Right atrium auricular region (tissue), 2 donors: ENCODE measurements at places on chromosomes 5 and 9. TPM values are rescaled to one million over a fixed set of nuclear protein-coding genes. Genes with fewer than 3 reads are reported as not detected.

DNA sequence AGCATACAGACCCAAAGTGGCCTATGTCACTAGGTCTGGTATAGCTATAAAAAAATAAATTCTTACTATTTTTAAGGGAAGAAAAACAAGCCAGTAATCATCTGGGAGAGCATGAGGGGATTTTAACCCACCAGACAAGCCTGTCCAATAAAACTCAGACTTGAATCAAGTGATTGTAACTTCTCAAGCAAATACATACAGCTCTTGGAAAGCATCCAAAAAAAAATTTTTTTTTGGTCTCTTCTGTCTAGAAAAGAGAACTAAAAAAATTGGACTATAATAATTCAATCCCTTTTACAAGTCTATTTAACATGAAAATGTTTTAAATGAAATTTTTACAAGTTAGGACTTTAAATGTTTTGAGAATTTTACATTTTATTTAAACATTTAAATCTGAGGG is 61.7 kb downstream of the FBXL17 start:
- no peak for DNase-seq

DNA sequence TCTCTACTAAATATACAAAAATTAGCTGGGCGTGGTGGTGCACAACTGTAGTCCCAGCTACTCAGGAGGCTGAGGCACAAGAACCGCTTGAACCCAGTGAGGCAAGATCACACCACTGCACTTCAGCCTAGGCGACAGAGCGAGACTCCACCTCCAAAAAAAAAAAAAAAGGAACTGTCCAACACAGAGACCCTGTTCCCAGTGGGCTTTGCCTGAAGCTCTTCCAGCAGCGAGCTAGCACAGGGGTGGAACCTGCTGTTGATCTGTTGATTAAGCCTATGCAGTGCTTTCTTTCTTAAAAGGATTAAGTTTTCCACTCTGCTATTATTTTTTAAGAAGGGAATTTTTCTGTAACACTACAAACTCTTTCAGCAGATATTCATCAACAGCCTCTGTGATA is 171.0 kb upstream of the TUT7 start:
- DNase-seq, result no peak

DNA sequence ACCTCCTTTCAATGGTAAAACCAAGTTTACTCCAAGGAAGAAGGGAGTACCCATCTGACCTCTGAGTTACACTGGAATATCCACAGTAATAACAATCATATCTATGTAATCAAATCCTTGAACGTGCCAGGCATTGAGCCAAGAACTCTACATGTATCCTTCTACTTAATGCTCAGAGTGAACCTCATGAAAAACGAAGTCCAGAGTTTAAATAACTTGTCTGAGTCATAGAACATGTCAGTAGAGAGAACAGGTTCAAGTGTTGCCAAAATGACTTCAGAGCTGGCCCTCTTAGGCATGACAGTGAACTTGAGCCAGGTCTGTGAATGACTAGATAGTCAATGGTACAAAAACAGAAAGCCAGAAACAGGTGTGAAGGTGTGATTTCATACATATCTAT is 164.1 kb upstream of the ZNF618 start:
- DNase-seq, result no peak

Gene DMRT2
- total RNA-seq, result not detected

DNA sequence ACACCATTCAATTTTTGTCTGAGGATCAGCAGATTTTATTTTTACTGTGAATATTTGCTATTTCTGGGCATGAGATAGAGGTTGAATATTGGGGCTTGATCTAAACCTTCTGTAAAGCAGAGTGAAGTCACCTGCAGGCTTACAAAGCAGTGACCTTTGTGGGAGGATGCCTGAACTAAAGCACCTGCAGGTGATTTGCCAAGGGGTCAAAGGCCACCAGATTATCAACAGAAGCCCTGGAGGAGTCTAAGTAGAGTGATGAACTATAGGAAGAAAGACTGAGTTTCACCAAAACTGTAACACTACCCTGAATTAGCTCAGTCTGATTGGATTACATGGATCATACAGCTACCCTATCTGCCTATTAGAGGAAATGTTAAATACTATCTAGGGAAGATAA is 144.3 kb upstream of the PRLR start:
- no peak for DNase-seq

GRCh38 chr5:14490309-14490711 is 91.3 kb upstream of the OTULINL start:
- DNase-seq, result no peak

Gene MLLT3
- 7.6 TPM for total RNA-seq

Gene GPR150
- not detected for total RNA-seq

Gene KIAA1958
- 1.9 TPM for total RNA-seq

GRCh38 chr5:9782826-9783560 is 152.8 kb upstream of the TAS2R1 start:
- DNase-seq, result no peak

GRCh38 chr5:51383131-51384121 is at the start of gene ISL1:
Gene ISL1, plus strand, starts transcription at chr5:51383448. Its CDS starts 224 bp downstream, at chr5:51383672.
- DNase-seq, result no peak

DNA sequence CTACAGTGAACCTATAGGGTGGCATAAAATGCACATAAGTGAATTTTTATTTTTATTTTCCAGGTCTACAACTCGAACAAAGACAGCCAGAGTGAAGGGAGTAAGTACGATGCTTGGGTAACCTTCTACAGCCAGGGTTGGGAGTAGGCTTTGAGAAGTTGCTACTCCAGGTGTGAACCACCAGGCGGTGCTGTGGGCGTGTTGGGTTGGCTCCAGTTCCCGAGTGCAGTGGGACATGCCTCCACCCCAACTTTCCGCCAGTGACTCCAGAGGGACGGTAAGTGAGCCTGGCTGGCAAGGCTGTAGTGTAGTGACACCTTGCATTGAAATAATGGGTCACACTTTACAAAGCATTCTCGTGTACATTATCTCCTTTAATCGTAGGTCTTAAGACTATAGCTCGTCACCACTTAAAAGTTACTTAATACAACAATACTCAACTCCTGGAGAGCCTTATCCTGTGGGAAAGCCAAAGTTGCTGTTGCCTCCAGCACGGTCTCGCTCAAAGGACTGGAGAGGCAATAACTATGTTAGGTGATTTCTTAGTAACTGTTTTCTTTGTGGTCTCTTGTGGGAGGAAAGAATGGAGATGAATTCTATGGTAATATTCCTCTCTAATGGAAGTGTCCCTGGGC is 244.0 kb downstream of the ARHGAP26 start:
- no peak for DNase-seq

Gene CATSPER3
- 0.44 TPM for total RNA-seq

Gene NFIB
- total RNA-seq, result 80.1 TPM

DNA sequence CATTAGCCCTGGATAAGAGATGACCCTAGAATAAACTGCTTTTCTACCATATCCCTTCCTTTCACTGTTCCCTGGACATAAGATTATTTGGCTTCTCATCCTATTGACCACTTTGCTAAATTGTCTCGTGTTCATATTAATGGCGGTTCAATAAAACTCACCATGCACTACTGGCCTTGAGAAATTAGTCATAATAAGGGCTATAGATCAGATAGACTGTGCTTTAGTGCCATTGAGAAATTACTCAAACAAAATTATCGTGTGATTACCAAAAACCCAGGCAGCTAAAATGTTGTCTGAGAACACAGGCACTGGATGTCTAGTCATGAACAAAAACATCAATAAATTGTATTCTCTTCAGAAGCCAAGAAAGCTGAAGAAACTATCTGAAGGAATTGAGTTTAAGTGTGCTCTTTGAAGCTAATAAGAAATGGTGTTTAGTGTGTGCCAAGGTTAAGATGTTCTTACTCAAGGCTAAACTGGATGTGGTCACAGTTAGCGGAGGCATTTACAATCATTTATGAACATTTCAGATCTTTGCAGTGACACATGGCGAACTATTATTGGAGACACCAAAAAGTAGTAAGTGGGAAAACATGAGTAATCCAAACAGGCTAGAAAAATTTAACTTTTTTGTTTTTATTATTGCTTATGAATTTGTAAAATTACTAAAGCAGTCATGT is 460.4 kb upstream of the RORB start:
- no peak for DNase-seq

- DNase-seq, result peak; percentile 79
Observed at GRCh38 chr5:38780945-38781344, 64.9 kb upstream of the OSMR start.

GRCh38 chr5:56460681-56461191 is 227.6 kb upstream of the ANKRD55 start:
- DNase-seq, result no peak

Gene SPAAR
- total RNA-seq, result 3.8 TPM

- DNase-seq, result peak; percentile 60
Observed at GRCh38 chr5:54013556-54014194, 296.7 kb downstream of the ARL15 start.

DNA sequence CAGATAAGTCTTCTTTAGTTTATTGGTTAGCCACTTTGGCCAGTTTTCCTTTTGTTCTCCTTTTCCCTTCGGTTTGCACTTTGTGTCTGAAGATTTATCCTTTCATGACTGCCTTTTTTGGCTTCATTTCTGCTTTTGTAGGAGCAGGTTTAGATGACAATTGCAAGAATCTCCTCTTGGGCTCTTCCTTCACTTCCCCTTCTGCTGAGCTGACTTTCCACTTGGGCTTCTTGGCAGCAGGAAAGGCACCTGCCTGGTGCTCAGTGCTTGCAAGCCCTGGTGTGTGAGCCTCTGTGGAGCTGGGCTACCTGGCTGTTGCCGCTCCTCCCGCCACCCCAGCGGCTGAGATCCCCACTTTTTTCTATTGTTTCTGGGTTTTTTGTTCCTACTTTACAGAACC is 7.3 kb downstream of the CCDC112 start:
- DNase-seq, result no peak

Gene SYNPO
- total RNA-seq, result 413 TPM

Gene FRRS1L
- total RNA-seq, result 4.3 TPM

GRCh38 chr9:21657966-21658667 is 144.3 kb upstream of the MTAP start:
- DNase-seq, result no peak

Gene PTGS1
- total RNA-seq, result 14.6 TPM
